Fibroblast of mammary gland (primary cell): ENCODE measurements at places on chromosomes 11 and 22.
A peak's percentile ranks its signal among the peaks of the same experiment; 100 is the strongest.

GRCh38 chr11:8315954-8316353 is 52.3 kb upstream of the LMO1 start:
- DNase-seq, result no peak

DNA sequence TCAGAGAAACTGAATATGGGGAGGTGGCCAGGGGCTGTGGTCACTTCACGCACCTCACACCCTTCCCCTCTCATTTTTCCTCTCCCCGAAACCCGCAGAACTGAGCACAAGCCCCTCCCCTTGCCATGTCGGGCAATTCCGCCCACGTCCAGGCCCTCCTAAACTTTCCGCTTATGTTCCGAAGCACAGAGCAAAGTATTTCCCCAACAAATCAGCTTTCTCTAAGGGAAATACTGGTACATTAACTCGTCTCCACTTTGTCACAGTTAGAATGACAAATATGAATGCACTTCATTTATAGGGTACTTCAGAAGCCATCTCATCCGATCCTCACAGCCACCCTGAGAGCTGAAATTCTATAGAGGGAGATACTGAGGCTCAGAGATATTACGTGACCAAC is 94.7 kb upstream of the TMEM45B start:
- DNase-seq, result no peak

DNA sequence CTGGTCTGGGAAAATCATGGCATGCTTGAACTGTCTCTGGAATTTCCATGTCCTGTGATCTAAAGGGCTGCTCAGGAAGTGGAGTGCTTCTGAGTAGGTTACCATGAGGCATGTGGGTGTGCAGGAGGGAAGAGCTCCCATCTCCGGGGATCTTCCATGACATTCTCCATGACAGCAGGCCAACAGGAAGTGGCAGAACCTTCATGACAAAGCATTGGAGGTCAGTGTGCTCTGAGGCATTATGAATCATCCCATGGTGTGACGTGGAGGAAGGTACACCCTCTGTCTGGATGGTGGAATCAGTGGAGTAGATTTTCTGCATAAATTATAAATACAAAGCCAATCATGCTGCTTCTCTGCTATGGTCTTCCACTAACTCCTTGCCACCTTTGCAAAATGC is 139.6 kb upstream of the E2F8 start:
- peak; percentile 99 for DNase-seq

DNA sequence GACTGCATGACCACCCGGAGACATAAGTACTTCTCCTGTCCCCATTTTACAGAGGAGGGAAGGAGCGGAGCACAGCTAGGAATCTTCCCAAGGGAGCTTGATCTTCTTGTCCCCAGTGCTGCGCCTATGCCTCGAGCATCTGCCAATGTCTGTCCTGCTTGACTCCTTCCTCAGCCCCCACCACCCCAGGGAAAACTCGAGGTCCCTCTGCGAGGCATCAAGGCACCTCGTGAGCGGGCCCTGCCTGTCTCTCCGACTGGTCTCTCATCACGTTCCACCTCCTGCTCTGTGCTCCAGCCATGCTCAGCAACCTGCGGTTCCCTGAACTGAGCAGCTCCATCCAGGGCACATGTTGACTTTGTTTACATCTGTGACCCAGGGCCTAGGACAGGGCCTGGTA is 2.5 kb downstream of the NCF4 start:
- no peak for DNase-seq

GRCh38 chr11:133215596-133216230 is 316.6 kb downstream of the OPCML start:
- DNase-seq, result no peak

GRCh38 chr11:130578738-130579368 is 130.4 kb downstream of the ADAMTS15 start:
- DNase-seq, result no peak

- no peak for DNase-seq
Measured at GRCh38 chr22:24002851-24003250, 2.4 kb downstream of the GSTT4 start.

- no peak for DNase-seq
Measured at GRCh38 chr11:64157631-64158394, 8.1 kb downstream of the MACROD1 start.

GRCh38 chr11:128609785-128610184 is 22.4 kb upstream of the ETS1 start:
- DNase-seq, result no peak

DNA sequence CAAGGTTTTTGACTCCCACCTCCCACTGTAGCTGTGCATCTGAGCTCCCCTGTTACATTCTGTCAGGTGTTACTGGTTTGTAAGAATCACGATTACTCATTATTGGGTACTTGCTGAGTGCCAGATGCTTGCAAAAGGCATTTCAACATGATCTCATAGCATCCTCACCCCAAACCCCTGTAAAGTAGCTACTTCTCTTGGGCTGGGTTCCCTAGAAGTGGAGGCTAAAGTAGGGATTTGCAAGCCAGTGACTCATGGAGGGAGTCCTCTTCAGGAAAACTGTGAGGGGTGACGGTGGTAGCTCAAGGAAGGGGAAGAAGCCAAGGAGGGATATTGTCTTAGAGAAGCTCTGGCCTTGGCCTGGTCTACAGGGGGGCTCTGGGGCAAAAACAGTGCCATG is 78.6 kb downstream of the TIMP3 start:
- DNase-seq, result peak; percentile 72
